ENCODE measurements at places on chromosomes 6 and 20.

DNA sequence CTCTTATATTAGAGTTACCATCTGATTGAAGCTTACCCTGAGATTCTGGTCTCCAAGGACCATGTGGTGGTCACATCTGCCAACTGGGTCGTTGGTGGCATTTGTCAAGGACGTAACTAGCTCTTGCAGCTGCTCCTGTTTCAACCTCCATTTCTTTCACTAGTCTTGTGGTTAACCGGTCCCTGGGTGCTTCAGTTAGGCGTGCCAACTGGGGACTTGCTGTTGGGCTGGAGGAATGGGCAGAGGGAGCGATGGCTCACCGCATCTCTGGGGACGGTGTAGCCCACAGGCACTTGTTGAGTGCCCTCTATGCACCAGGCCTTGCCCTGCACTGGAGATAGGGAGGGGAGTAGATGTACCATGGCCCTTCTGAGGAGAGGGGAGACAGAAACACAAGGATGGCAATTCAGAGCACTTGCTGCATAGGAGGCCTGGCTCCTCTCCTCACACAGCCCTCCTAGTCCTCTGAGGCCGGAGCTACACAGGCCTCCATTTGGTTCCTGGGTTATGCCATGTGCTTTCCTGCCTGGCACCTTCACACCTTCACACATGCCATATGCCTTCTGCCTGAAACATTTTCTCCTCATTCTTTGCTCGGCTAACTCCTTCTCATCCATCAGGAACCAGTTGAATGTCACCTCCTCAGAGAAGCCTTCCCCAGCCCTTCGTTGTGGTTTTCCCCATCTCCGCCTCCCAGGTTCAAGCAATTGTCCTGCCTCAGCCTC, 20.0 kb upstream of the ASXL1 start:
- no peak for DNase-seq

GRCh38 chr6:132063738-132064137, 112.6 kb upstream of the CCN2 start:
- peak; percentile 96 for DNase-seq

DNA sequence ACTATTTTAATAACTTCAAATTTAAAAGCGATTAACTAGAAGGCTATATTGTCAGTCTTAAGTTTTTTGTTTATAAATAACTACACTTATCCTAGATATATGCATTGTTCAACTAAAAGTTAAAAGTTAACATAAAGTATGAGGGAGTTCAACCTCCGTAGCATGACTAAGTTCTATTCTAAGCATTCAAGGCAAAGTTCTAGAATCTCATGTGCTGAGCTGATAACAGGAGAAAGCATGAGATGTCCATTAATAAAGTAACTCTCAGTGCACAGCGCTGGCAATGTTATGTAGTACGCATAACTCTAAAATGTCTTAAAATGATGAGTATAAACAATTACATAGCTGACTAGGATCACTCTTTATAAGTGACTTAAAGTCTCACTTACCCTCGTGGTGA, 264.8 kb downstream of the RNGTT start:
- no peak for DNase-seq

DNA sequence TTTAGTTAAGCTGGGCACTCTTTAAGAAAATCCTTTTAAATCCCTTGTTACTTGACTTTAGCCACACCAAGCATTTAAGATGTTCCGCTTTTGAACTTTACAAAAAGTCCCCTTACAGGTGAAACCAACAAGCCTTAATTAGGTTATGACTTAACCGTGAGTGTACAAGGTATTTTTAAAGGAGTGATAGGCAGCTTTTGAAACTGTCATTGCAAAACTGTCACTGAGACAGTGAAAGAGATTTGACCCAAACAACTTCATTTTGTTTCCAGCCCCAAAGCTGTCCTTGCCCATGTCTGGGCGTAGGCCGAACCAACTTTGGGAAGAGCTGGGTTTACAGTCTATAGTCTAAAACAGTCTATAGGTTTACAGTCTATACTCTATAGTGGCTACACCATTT, 305.4 kb downstream of the FARS2 start:
- DNase-seq = no peak

DNA sequence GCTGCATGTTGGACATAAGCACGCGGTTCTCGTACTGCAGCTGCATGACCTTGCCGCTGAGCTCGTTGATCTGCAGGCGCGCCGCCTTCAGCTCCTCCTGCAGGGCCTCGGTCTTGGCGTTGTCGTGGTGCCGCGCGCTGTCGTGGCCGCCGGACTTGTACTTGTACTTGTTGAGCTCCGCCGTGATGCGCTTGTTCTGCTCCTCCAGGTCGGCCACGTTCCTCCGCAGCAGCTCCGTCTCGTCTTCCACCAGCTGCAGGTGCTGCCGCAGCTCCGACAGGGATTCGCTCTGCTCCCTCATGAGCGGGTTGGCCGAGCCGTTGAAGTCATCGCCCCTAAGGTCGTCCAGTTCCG, 16.6 kb upstream of the KIAA0408 start:
- no peak for DNase-seq

DNA sequence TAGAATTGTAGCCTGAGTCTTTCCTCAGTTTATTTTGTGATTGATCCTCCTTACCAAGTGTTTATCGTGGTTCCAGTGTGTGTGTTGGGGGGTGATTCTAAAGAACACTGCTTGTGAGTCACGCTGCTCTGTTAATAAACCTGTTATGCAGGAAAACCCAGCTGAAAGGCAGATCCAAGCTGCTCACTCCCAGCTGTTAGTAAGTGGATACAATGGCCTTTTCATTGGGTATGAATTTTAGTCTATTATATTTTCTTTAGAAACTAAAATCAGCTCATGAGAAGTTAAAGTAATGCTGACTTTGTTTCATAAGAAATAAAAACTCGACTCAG, 12.2 kb upstream of the DSTN start:
- DNase-seq = peak; percentile 87

GRCh38 chr20:32993496-32994050, 10.7 kb downstream of the SUN5 start:
- no peak for DNase-seq

DNA sequence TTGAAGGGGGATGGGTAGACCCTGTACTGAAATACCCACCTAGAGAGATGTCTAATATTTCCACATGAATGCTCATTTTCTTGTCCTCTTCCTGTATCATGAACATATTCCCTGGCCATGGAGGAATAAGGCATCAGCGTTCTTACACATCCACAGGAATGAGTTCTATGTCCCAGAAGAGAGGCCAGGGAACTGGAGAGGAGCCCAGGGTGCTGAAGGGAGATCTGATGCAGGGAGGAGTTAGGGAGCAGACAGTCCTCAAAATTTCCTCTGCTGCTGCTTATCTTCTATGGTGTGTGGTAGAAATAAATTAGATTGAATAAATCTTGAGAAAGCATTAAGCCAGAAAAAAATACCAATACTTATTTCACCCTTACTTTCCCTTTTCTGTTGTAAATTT, 295.0 kb downstream of the KCNQ5 start:
- DNase-seq = no peak

- DNase-seq = no peak
Measured at GRCh38 chr6:55034752-55035151, 139.6 kb upstream of the HCRTR2 start.

GRCh38 chr20:14235355-14235754, 102.1 kb downstream of the FLRT3 start:
- peak; percentile 0 for DNase-seq

DNA sequence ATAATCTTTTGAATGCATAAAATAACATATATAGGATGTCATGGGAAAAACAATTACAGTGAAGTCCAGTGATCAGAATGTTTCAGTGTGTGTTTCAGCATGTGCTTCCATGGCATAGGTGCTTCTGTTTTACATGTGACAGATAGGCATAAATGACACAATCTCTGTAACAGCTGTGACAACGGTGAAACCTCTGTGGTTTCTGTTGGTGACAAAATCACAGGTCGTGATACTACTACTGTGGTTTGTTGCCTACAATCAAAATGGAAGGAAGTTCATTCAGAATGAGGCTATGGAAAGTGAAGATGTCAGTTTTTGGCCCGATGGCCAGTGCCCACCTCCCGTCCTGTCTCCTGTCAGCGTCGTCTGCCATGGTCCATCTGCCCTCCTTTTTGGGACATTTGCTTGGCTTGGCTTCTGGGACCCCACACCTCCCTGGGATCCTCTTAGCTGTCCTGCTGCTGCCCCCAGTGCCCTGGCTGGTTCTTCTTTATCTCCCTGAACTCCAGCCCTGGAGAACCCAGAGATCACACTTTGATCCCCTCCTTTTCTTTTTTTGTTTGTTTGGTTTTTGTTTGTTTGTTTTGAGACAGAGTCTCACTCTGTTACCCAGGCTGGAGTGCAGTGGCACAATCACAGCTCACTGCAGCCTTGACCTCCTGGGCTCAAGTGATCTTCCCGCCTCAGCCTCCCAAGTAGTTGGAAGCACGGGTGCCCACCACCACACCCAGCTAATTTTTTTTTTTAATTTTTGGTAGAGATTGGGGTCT, 79.3 kb upstream of the NAA20 start:
- DNase-seq = no peak

DNA sequence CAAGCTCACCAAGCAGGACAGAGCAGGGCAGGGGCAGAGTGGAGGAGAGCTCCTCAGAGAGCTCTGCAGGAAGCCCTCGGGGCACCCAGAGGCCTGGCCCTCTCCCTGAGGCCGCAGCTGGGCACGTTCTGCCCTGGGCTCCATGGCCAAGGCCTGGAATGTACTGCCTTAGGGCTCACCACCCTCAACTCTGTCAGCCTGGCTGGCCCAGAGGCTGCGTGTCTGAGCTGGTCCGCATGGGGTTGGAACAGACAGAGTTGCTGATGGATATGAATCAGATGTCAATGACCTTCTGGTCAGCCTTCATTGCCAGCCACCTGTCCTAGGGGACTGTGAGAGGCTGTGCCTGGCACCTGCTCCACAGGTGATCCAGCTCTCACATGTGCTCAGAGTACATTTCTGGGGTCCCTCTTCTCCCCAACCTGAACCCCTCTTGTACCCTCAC, 33.2 kb upstream of the PCMTD2 start:
- peak; percentile 80 for DNase-seq

DNA sequence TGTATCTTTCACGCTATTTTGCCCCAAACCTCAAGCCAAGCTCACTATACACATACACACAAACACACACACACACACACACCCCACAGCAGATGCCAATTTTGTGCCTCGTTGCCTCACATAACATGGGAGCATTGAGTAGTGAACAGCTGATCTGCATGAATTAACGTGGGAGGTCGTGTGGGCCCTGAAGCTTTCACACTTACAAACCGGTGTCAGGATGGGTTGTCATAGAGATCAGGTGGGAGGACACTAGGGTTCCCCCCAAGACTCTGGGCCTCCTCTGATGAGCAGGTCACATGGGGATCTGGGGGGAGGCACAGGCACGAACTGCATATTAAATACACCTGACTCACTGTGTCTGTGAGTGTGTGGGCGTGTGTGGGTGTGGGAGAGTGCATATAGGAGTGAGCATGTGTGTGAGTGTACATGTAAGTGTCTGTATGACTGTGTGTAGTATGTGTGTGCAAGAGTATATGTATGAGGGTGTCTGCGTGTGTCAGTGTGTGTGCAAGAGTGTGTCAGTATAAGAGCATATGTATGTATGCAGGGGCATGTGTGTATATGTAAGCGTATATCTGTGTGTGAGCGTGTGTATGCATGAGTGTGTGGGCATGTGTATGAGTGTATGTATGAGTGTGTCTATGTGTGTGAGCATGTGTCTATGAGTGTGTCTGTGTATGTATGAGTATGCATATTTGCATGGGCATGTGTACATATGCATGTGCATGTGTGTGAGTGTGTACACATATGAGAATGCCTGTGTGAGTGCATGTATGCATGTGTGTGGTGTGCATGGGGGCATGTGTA, 370.4 kb downstream of the PREX1 start:
- DNase-seq = no peak

DNA sequence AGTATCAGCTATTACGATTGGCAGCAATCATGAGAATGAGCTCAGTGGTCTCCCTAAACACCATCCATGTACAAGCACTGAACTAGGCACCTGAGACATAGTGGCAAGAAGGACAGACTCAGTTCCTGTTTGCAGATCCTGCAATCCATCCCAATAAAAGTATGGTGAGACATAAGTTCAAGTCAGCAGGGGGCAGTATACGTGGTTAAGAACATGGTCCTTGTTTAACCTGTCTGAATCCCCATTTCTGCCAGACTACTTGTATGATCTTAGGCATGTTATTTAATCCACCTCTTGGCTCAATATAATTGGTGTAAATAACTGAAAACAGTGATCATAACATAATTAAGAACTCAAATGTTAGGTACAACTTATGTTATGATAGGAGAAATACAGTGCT, 33.2 kb upstream of the PNISR start:
- DNase-seq = peak; percentile 66

DNA sequence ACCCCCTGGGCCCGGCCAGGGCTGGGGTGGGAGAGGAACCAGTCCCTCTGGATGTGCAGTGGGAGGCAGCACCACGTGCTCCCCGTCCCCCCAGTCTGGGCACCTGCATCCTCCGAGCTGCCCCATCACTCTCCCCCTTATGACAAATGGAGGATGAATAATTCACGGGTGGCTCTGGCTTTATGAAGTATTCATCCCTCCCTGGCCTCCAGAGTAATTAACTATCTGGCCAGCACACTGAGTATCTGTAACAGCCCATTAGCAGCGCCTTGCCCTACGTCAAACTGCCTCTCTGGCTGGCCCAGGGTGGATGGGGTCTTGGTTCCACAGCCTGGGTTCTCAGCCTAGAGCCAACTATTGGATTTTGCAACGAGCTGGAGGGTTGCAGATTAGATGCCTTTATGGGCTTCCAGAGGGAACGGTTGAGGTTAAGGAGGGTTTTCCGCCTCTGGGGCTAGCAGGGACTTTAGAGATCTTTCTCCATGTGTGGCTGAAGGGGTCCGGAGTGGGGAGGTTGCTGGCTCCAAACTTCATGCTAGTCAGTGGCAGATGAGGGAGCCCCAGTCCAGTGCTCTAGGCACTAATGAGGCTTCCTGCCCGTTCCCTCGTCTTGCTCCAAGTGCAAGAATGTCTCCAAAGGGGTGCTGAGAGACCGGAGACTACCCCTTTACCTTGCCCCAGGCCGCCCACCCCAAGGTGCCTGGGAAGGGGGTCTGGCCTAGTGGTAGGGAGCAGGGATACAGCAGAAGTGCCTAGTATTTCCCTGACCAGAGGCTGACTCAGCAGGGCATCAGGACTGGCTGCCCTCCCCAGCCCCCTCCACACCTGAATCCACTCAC, 53.5 kb upstream of the MLN start:
- DNase-seq = no peak
